ENCODE measurements at places on chromosomes 12 and 14.

DNA sequence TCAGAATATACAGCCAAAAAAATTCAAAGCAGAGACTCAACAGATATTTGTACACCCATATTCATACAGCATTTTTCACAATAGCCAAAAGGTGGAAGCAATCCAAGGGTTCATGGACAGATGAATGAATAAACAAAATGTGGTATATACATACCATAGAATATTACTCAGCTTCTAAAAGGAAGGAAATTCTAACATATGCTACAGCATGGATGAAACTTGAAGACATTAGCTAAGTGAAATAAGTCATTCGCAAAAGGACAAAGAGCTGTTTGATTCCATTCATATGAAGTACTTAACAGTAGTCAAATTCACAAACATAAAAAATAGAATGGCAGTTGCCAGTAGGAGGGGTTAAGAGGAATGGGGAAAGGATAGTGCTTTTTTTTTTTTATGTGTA lies 91.8 kb upstream of the ARID2 start:
- DNase-seq, result no peak

DNA sequence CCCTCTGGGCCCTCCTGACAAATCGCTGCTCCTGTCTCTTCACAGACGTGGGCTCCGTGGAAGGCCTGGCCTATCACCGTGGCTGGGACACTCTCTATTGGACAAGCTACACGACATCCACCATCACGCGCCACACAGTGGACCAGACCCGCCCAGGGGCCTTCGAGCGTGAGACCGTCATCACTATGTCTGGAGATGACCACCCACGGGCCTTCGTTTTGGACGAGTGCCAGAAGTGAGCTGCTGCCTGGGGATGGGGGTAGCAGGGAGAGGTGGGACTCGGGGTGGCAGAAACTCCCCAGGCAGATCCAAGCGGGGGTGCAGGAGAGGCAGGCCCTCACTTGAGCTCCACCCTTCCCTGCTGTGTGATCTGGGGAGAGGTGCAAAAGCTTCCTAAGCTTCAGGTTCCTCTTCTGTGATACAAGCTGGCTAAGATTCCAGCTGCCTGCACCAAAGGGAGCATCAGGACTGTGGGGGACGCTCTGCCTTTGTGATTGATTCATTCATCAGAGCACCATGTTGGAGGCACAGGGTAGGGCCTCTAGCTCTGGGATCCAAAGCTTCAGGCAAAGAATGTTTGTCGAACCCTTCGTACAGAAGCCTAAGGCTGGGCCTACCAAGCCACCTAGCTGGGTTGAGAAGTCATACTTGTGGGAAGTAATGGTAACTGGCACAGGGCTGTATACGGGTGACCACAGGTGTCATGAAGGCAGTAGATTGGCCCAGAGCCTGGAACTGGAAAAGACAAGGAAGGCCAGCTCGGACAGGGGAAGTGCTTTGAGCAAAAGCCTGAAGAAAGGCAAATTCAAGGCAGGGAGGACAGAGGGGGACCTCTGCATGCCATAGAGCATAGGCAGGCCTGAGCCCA lies 29.1 kb upstream of the NXPH4 start:
- no peak for DNase-seq

DNA sequence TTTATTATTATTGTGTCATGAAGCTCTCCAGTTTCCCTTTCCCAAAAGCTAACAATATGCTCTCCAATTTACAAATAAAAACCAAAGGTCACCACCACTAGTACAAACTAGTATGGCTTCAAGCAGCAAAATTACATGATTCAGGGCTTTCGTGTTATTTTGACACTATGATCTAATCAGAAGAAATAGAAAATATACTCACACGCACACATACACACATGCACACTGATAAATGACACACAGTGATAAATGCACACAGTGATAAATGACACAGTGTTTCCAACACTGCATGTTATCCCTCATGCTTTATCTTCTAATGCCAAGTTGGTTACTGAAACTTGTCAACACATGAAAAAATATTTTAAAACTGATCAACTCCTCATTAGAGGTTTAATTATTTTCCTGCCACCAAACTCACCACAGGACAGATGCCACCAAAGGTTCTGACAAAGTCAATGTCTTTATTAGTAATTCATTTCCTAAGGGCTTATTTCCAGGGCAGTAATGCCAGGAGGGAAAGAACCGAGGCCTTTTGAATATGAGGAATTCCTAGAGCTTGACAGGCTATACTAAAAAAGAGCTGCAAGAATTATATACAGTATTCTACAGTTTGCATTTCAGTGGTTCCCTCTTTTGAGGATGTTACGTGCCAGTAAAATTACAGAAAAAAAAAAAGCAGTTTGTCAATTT lies 82.4 kb downstream of the PPP2R5E start:
- DNase-seq, result no peak

- DNase-seq, result no peak
Observed at GRCh38 chr14:56815745-56816144, 5.5 kb upstream of the OTX2 start.

DNA sequence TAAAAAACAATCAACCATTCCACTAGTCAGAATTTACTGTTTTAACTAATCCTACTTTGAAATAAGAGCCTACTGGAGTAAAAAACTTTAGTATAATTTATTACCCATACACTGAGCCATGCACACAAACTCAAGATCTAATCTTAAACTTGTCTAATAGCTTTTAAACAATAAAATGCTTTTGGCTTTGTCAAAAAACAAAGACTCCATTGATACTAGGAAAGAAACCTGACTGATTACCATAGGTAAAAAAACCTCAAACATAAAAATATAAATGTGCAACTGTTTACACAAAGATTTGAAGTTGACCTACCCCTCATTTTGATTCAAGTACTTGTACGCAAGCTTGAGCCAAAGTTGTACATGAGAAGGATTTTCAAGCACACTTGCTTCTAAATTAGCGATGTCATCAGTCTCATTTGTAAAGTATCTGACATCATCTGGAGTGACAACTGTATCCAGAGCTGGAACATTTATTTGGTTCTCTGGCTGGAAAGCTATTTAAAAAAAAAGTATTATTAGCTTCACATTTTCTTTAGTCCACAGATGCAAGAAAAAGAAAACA lies 36.1 kb downstream of the ZFC3H1 start:
- no peak for DNase-seq
